GM04504 (cell line): ENCODE measurements at places on chromosomes 11 and 22.

- DNase-seq = no peak
Measured at GRCh38 chr11:45563810-45564209, 101.6 kb downstream of the CHST1 start.

- DNase-seq = no peak
Measured at GRCh38 chr22:17172029-17172833, 13.2 kb upstream of the HDHD5 start.

GRCh38 chr11:77416357-77416756 lies 57.5 kb downstream of the PAK1 start:
- DNase-seq = no peak

DNA sequence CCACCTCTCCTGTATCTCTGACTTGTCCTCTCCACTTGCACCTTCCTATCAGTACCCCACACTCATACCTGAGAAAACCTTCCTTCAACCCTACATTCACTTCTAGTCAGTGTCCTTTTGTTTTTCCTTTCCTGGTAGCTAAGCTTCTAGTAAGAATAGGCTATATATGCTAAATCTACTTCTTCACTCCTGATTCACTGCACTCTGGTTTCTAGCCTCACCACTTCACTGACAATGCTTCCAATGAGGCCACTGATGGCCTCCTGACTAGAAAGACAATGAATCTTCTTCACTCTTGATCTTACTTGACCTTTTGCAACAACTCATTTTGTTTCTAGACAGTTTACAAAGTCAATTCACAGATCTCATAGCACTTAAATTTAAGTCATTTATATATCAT lies 52.0 kb downstream of the RELT start:
- no peak for DNase-seq

DNA sequence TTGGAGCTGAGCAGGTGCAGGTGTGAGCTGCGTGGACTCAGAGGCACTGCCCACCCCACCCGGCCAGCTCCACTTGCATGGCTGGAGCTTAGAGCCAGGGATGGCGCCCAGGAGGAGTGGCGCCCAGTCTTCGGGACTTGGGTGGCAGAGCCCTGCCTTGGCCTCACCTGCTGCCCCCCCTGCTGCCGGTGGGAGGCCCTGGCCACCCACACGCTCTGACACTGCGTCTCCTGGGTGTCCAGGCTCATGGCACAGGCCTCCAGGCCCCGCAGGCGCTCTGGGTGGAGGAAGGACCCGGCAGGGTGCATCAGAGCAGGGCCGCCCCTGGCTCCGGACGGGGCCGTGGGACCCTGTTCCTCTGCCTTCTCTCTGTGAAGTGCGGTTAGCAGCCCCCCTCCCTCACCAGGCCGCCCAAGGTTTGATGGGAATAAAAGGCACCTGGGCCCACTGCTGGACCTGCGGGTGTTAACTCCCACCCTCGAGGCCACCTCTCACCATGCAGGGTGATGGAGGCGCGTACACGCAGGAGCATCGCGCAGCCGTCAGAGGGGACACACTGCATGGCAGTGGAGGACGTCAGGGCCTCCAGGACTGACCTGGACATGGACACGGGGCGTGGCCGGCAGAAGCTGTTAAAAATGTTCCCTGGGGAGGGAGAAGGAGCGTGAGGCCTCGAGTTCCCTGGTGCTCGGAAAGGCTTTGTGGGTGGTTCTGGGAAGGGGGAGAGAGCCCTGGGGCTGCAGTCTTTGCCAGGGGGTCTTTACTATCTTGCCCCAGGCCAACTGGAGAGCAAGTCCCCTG lies 11.8 kb downstream of the IL17REL start:
- no peak for DNase-seq

GRCh38 chr11:3205261-3206155 lies 13.1 kb downstream of the MRGPRG start:
- DNase-seq = no peak

DNA sequence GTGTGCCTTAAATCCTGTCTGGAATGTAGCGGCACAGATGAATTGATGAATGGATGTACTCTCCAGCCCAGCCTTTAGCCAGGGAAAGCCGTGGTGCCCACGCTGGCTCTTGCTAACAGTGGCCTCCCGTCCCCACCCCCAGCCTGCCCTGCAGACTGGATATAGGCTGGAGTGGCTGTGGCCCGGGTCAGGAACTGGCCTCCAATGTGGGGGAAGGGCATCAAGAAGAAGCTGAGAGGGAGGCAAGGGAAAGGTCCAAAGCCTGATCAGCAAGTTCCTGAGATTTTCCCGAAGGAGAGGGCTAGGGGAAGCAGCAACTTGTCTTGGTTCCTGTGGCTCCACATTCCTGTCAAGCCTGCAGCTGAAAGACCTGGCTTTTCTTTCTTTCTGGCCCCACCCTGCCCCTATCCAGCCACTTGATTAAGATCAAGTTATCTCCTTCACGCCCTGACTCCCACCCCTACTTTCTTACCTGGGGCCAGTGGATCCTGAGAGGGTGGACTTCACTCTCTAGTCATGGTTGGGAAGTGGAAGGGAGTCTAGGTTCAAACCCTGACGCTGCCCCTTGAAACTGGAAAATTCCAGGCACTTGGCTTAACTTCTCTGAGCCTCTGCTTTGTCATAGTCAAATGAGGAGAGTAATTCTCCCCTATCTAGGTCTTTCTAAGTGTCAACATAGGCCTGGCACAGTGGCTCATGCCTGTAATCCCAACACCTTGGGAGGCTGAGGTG lies 11.0 kb upstream of the MICALL1 start:
- no peak for DNase-seq

DNA sequence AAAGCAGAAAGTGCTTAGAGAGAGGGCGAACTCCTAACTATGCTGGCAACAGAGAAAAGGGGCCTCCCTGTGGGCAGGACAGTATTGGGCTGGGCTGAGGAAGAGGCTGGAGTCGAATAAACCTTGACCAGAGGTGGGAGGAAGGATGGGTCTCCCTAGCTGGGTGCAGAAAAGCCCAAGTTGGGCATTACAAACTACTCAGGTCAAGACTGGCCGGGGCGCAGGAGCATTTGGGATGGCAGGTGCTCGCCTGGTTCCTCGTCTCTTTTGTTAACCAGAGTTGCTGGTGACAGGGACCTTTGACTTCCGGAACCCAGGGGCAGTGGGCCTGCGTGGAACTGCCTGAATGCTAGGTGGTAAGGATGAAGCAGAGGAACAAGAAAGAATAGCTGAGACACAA lies 80.3 kb upstream of the SHISAL1 start:
- DNase-seq = no peak

- no peak for DNase-seq
Measured at GRCh38 chr11:119816660-119817059, 87.7 kb upstream of the NECTIN1 start.

DNA sequence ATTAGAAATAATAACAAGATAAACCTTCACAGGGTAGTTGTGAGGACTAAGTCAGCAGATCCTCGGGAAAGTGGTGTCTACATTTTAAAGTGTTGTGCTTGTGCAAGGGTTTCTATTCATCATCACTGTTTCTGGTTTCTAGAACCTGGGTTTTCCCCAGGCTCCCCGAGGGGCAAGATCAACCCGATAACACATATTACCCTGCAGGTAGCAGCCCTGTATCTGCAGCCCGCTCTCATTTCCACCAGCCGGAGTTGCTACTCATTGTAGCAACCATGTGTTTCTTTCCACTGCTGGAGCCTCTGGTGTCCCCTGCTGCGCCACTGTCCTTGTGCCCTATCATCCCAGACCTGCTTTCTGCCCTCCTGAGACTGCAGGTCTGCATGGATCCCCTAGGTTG lies 67.0 kb downstream of the MIAT start:
- DNase-seq = no peak

GRCh38 chr11:2772544-2773031 lies 72.8 kb upstream of the KCNQ1OT1 start:
- peak; percentile 17 for DNase-seq

- no peak for DNase-seq
Measured at GRCh38 chr11:15875943-15876342, 480.4 kb downstream of the SOX6 start.

GRCh38 chr11:126162306-126163030 lies 49.0 kb downstream of the RPUSD4 start:
- DNase-seq = no peak

GRCh38 chr22:37633089-37633624 lies 6.3 kb upstream of the SH3BP1 start:
- no peak for DNase-seq

DNA sequence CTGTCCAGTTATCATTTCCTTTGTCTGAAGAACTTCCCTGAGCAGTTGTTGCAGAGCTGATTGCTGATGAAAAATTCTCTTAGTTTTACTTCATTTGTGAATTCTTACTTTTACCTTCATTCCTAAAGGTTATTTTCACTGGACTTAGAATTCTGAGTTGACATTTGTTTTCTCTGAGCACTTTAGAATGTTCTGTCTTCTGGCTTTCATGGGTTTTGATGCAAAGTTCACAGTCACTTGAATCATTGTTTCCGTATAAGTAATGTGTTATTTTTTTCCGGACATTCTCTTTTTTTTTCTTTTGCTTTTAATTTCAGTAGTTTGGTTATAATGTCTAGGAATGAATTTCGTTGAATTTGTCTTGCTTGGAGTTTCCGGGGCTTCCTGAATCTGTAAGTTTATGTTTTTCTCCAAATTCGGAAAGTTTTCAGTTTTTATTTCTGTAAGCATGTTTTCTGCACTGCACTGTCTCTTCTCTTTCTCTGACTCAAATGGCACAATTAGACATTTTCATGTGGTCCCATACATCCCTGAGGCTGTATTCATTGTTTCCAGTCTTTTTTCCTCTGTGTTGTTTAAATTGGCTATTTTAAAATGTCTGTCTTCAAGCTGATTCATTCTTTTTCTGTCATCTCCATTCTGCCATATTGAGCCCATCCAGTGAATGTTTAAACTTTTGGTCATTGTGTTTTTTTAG lies 68.5 kb upstream of the NARS2 start:
- no peak for DNase-seq

GRCh38 chr11:27934830-27935145 lies 173.2 kb downstream of the KIF18A start:
- DNase-seq = peak; percentile 88

DNA sequence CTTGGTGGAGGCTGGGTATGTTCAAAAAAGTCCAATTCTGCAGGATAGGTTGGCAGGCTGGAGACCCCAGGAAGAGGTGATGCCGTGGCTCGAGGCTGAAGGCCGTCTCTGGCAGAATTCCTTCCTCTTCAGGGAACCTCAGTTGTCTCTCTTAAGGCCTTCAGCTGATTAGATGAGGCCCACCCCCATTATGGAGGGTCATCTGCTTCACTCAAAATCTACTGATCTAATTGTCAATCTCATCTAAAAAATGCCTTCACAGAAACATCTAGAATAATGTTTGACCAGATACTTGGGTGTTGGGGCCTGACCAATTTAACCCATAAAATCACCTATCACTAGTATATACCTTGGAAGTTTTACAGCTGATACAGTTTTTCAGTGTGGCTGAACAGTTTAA lies 27.4 kb upstream of the GSTP1 start:
- DNase-seq = no peak

- peak; percentile 12 for DNase-seq
Measured at GRCh38 chr11:120801801-120802689, 221.9 kb upstream of the TBCEL start.

- DNase-seq = no peak
Measured at GRCh38 chr11:43732225-43732624, 51.7 kb downstream of the HSD17B12 start.

DNA sequence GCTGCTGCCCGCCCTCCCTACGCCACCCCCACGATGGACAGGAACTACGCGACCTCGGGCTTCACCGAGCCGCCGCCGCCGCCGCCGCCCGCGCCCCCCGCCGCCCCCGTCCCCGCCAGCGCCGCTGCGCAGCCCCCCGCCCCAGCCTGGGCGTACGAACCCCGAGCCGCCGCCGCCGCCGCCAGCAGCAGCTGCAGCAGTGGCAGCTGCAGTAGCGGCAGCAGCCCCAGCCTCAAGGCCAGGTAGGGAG lies 407 bp downstream of the QSER1 start:
- no peak for DNase-seq

GRCh38 chr11:121368364-121369240 lies 76.0 kb downstream of the SC5D start:
- no peak for DNase-seq

GRCh38 chr11:75479597-75480145 lies 46.1 kb downstream of the GDPD5 start:
- DNase-seq = no peak

GRCh38 chr11:92329646-92330045 lies 105.0 kb downstream of the FAT3 start:
- peak; percentile 27 for DNase-seq

DNA sequence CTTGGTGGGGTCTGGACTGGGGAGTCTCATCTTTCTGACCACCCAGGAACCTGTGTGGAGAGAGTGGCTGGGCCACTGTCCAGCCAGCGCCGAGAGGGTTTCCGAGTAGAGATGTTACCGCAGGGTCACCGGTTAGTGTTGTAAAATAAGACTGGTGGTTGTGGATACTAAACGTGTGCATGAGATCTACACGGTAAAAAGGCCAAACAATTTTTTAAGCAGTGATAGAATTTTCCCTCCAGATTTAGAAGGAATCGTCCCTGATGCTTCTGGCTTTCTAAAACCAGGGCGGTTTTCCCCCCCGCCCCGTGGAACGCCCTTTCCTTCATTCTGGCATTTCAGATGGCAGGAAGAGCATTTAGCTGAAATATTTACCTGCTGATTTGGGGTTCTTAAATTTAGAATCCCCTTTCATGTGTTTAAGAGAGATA lies 72.6 kb upstream of the PPARA start:
- no peak for DNase-seq

DNA sequence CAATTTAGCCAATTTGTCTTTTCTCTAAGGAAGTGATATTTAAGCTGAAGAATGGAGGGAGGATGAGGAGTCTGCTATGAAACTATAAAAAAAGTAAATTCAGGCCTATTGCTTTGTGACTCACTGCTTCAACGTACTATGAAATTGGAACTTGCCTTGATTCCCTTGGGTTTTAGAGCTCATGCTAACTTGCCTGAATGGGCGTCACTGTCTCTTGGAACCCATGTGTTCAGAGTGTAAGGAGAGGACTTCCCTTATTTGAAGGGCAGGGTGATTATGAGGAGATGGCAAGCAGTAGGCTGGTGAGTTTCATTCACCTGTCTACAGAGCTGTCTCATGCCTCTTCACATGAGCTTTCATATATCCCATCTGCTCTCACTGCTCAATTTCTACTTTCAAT lies 28.7 kb upstream of the WT1 start:
- no peak for DNase-seq

- DNase-seq = no peak
Measured at GRCh38 chr11:12185914-12186313, 75.5 kb downstream of the MICAL2 start.
